ENCODE measurements at places on chromosomes 1 and 21.

GRCh38 chr1:15830258-15830657 lies 17.2 kb upstream of the SPEN start:
- no peak for DNase-seq

- no peak for DNase-seq
Measured at GRCh38 chr1:47840393-47841190, 156.6 kb downstream of the TRABD2B start.

DNA sequence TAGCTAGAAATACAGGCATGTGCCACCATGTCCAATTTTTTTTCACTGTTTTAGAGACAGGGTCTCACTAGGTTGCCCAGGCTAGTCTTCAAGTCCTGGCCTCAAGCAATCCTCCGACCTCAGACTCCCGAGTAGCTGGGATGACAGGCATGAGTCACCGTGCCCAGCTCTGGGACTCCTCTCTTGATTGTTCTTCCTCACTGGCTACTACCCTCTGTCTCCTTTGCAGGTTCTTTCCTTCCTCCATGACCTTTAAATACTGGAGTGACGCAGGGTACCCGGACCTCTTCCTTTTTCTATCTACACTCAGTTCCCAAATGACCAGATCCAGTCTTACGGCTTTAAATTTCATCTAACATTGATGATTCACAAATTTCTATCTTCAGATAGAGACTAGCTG lies 34.9 kb downstream of the ASH1L start:
- DNase-seq = no peak

GRCh38 chr21:25649146-25649545 lies 10.1 kb downstream of the JAM2 start:
- no peak for DNase-seq

DNA sequence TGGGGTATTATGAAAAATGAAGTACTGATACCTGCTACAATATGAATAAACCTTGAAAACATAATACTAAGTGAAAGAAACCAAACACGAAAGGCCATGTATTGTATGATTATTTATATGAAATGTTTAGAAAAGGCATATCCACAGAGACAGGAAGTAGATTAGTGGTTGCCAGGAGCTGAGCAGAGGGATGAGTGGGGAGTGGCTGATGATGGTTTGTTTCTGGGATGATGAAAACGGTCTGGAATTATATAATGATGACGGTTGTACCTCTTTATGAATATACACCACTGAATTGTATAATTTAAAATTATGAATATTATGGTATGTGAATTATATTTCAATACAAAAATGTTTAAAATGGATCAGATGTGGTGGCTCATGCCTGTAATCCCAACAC lies 63.8 kb upstream of the MPC2 start:
- DNase-seq = no peak

- no peak for DNase-seq
Measured at GRCh38 chr1:181179279-181179986, 90.9 kb downstream of the IER5 start.

- no peak for DNase-seq
Measured at GRCh38 chr1:14590411-14591180, 7.9 kb upstream of the KAZN start.

DNA sequence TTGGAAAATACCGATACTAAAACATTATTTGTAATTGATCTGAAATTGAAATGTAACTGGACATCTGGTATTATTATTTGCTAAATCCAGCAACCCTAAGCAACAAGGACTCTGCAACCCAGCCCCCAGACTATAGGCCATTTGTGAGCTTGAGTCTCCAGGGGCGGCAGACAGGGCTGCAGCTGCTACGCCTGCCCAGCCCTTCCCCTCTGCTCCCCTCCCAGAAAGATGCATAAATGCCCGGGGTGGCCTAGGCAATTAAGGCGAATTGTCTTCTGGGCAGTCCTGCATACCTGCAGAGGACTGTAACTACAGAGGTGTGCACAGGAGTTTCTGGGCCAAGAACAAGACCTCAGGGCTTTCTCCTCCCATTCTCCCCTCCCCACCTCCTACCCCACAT lies 41.2 kb upstream of the LBR start:
- DNase-seq = no peak

DNA sequence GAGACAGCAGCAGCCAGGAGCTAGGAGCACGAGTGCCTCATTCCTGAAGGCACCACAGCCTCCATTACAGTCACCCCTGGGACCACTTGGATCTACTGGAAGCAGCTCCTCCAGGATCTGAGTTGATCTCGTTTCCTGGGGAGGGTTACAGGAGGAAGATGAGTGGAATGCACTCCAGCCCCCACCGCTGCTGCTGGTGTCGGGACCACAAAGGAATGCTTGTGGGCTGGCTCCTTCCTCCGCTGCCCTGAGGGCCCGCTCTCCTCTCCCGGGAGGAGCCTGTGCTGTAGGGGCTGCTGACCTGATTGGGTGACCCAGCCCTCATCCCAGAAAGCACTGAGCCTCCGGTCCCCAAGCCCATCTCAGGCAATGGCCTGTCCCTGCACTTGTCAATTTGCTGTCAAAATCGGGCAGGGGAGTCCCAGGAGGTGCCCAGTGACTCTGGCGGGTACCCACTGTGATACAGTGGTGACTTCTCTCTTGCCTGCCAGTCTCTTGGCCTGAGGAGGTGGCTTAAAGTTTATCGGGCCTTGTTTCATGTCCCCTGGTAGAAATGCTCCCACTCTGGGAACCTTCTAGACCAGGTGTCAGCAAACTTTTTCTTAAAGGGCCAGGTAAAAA lies 23.1 kb downstream of the IL10RB start:
- DNase-seq = no peak

- peak; percentile 71 for DNase-seq
Measured at GRCh38 chr1:21270086-21270689, 20.1 kb downstream of the ECE1 start.
